ENCODE measurements at places on chromosomes 13 and 19. TPM values are rescaled to one million over a fixed set of nuclear protein-coding genes. Genes with fewer than 3 reads are reported as not detected.

- H3K4me3 ChIP-seq: no peak overlapping the region
- no peak overlapping the region for H3K27ac ChIP-seq
- H3K27me3 ChIP-seq: no peaks in the 10 kb centered on the region
- no peak for DNase-seq
- H3K36me3 ChIP-seq: no peaks in the 10 kb centered on the region
- H3K4me1 ChIP-seq: peaks cover 5% of the 10 kb centered on the region
These were observed 76.6 kb upstream of the SIAH3 start for GRCh38 chr13:45928176-45928575.

GRCh38 chr19:7441468-7442146 lies 47.2 kb downstream of the PEX11G start:
- no peaks in the 10 kb centered on the region for H3K4me1 ChIP-seq
- DNase-seq: no peak
- H3K27me3 ChIP-seq: no peaks in the 10 kb centered on the region
- H3K4me3 ChIP-seq: no peak overlapping the region

- peaks cover 6% of the 10 kb centered on the region for H3K4me1 ChIP-seq
- H3K27me3 ChIP-seq: no peaks in the 10 kb centered on the region
- H3K36me3 ChIP-seq: no peaks in the 10 kb centered on the region
- no peak for DNase-seq
These were observed 301.4 kb downstream of the KLF12 start for GRCh38 chr13:73832825-73833224.

- peaks cover 27% of the 10 kb centered on the region for H3K4me1 ChIP-seq
- no peak overlapping the region for H3K4me3 ChIP-seq
- H3K27me3 ChIP-seq: no peaks in the 10 kb centered on the region
- peaks cover 65% of the 10 kb centered on the region for H3K36me3 ChIP-seq
- DNase-seq: peak; percentile 97
These were observed 19.6 kb upstream of the EPHX3 start for GRCh38 chr19:15251749-15252397.

DNA sequence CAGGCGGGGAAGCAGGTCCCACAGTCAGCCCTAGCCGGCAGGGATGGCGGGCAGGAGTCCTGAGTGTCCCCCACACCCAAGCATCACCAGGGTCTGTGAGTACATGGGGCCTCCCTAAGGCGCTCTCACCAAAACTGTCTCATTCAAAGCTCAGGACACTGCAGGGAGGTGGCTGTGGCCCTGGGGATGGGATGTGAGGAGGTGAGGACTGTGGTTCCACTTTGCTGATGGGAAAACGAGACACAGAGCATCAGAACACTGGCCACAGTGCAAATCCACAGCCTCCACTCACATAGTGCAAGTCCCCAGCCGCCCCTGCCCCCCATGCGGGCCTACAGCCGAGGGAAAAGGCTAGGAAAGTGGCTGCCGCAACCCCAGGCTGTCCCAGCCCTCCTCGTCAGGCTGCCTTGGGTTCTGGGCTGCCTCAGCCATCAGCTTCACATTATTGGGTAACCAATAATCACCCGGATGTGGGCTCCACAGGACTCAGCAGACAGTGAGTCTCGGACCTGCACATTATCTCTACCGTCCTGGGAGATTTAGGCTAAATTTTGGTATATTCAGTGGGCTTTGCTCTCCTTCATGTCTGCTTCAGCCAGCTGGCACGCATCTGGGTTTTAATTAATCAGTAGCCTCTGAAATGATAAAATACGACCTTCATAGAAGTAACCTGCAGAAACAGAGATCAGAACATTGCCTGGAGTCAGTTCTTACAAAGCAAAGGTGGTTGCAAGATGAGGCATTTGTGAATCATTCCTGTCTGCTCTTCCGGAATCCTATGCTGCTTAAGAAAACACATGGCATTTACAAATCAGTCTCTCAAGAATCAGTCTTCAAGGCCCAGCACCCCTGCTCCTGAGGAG lies 77.0 kb downstream of the SOX1 start:
- H3K4me3 ChIP-seq: no peak overlapping the region
- no peaks in the 10 kb centered on the region for H3K27me3 ChIP-seq
- H3K36me3 ChIP-seq: no peaks in the 10 kb centered on the region

- H3K4me1 ChIP-seq: peaks cover 21% of the 10 kb centered on the region
- H3K4me3 ChIP-seq: no peak overlapping the region
- peak overlapping the region; percentile 57 for H3K27ac ChIP-seq
- no peaks in the 10 kb centered on the region for H3K36me3 ChIP-seq
- no peak for DNase-seq
- H3K27me3 ChIP-seq: no peaks in the 10 kb centered on the region
These were observed 41.5 kb downstream of the MLLT1 start for GRCh38 chr19:6238256-6238642.

GRCh38 chr19:47210689-47211316 lies 20.2 kb downstream of the BBC3 start:
- H3K36me3 ChIP-seq: no peaks in the 10 kb centered on the region
- H3K27ac ChIP-seq: no peak overlapping the region
- H3K4me1 ChIP-seq: no peaks in the 10 kb centered on the region
- H3K4me3 ChIP-seq: no peak overlapping the region
- no peaks in the 10 kb centered on the region for H3K27me3 ChIP-seq
- peak; percentile 84 for DNase-seq

GRCh38 chr19:6068711-6069110 lies 41.6 kb downstream of the RFX2 start:
- no peak overlapping the region for H3K27ac ChIP-seq
- no peaks in the 10 kb centered on the region for H3K36me3 ChIP-seq
- no peak overlapping the region for H3K4me3 ChIP-seq
- no peaks in the 10 kb centered on the region for H3K27me3 ChIP-seq

DNA sequence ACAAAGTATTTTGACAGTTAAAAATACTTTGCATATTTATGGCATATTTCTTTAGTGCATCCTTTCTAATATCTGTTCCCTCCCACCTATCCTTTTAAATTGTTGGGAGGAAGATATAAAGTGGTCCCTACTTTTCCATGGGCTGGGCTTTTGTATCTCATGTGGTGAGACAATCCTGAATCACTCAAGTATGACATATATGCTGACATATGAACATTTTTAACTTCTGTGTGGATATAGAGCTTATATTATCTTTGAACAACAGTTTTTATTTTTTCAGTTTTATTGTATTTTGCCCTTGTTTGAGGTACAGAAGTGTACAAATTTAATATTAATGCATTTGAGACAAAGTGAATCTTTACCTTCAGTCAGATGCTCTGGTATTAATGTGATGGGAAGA lies 3.4 kb downstream of the ZMYM2 start:
- peaks cover 5% of the 10 kb centered on the region for H3K36me3 ChIP-seq
- H3K4me3 ChIP-seq: peak overlapping the region; percentile 5
- no peak overlapping the region for H3K27ac ChIP-seq
- peaks cover 5% of the 10 kb centered on the region for H3K4me1 ChIP-seq
- no peak for DNase-seq

- no peaks in the 10 kb centered on the region for H3K36me3 ChIP-seq
- H3K4me1 ChIP-seq: no peaks in the 10 kb centered on the region
- no peak overlapping the region for H3K27ac ChIP-seq
These were observed 145.9 kb upstream of the SPACA7 start for GRCh38 chr13:112229992-112230872.

The FXYD1 gene
- 31.8 TPM for total RNA-seq

The ADGRE3 gene
- total RNA-seq: 0.25 TPM

The EXOC3L2 gene
- 19.0 TPM for total RNA-seq

The TSEN34 gene
- total RNA-seq: 33.8 TPM

The KLK13 gene
- total RNA-seq: not detected

The ZNF491 gene
- 2.5 TPM for total RNA-seq

The ZNF100 gene
- 15.7 TPM for total RNA-seq

The PSPN gene
- 2.0 TPM for total RNA-seq

Measured in kidney (tissue), 22 donors.